ENCODE measurements at places on chromosomes 6 and 20.

GRCh38 chr6:139402876-139403386 lies 28.5 kb upstream of the CITED2 start:
- DNase-seq = peak; percentile 99

DNA sequence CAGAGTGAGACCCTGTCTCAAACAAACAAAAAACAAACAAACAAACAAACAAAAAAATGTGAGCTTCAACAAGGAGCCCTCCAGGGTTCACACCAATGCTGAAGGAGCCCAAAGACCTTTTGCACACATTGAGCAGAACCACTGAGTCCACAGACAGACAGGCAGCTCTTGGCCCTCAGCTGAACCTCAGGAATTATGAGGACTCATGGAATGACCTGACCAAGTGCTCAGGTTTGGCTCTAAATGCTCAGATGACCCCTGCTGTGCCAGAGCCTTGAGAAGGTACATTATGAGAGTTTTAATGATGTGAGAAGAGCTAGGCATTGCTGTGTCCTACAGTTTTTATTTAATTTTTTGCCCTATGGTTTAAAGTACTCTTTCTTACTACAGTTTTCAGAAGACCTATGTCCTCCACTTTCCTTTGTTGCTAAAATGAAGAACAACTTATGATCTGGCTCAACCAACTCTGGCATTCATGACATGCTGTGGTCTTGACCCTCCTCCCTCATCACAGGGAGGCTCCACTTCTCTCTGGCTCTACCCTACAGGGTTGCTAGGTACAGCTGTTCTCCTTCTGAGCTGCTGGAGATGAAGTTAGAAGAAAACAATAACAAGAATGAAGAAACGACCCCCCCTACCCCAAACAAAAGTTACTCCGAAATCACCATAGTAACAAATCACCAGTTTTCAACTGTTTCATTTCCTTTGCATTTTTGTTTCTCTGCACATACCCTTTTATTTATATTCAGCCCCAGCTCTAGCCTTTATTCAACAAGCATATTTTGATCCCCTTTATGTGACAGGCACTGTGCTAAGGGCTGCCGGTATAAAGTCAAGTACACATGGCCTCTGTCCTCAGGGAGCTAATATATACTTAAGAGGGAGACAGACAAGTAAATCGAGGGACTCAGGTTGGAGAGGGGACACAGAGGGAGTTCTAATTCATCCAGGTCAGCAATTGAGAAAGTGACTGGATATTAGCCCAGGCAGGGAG lies 128.7 kb upstream of the TRAF3IP2 start:
- no peak for DNase-seq

- no peak for DNase-seq
Observed at GRCh38 chr6:115720900-115721299, 339.8 kb downstream of the FRK start.

DNA sequence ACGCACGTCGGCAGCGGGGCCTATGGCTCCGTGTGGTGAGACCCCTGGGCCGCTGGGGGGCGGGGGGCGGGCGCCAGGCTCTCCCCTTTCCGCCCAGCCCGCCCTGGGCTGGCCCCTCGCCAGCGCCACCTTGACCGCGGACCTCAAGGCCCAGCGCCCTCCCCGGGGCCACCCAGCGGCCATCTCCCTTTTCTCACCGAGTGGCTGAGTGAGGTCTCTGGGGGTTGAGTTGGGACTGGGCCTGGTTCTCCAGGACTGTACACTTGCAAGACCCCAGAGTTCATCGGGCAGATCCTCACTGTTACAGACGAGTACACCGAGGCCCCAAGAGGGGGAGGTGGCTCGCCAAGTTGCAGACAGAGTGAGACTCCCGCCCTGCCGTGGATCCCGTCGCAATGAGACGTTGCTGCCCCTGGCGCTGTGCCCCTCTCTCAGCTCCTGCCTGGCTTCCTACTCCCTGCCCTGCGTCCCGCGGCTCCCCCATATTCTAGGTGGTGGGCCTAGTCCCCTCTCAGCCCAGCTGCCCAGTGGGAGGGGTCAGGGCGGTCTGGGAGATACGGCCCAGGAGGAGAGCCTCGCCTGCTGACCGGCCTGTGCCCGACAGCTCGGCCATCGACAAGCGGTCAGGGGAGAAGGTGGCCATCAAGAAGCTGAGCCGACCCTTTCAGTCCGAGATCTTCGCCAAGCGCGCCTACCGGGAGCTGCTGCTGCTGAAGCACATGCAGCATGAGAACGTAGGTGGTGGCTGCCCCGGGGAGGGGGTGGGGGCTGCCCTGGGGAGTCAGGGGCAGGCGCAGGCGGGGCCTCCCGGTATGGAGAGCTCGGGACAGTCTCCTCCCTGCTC lies 576 bp downstream of the MAPK13 start:
- no peak for DNase-seq

GRCh38 chr20:9491324-9491723 lies 23.1 kb upstream of the LAMP5 start:
- no peak for DNase-seq

GRCh38 chr20:24491041-24491756 lies 21.8 kb downstream of the SYNDIG1 start:
- no peak for DNase-seq

GRCh38 chr20:23652371-23652770 lies 14.6 kb upstream of the CST3 start:
- no peak for DNase-seq

DNA sequence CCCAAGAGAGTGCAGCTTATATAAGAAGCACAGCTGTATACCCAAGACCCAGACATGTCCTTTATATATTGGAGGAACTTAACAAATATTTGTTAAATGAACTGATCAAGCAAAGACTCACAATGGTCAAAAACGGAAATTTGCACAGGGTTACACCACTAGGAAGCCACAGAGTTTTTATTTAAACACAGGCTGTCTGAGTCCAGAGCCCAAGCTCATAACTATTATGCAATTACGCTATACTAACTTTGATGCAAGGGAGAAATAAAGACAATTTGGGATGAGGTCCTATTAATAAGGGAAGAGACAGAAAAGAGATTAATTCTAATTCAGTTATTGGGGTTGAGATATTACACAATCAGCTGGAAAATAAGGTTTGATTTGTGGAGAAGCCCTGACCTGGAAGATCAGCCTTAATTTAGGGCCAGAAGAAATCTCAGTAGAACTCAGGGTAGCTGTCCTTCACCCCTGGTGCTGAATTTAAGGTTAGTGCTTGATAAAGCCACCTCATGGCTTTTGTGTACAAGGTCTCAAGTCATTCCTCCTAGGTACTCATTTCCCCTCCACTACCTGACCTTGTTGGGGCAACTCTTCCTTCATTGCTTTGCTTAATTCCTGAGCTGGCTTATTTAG lies 10.5 kb upstream of the ZNF334 start:
- DNase-seq = no peak

DNA sequence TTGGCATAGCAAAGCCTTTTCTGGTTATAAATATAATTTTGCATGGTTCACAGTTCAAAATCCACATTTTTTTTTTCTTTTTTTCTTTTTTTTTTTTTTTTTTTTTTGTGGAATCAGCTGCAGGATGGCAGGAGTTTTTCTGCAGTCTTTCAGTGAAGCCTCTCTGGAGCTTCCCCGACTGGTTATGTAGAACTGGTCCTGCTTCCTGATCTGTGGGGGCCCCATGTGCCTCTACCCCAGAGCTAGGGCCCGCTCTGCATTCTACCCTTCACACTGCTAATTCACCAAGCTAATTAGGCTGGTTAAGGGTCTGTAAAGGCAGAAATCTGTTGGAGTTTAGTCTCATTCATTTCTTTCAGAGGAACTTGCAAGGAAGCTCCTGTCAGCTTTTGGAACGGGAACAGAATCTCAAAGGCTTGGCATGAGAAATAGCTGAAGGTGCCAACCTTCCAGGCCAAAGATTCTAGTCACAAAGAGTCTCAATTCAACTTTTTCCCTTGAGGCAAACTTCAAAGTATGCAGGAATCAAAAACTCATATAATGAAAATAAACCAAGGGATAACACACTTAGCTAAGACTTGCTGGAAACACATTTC lies 45.5 kb downstream of the HMGN3 start:
- DNase-seq = no peak

GRCh38 chr6:40755749-40756452 lies 168.7 kb upstream of the LRFN2 start:
- no peak for DNase-seq

GRCh38 chr20:37520419-37520955 lies 563 bp upstream of the NNAT start:
- DNase-seq = no peak

DNA sequence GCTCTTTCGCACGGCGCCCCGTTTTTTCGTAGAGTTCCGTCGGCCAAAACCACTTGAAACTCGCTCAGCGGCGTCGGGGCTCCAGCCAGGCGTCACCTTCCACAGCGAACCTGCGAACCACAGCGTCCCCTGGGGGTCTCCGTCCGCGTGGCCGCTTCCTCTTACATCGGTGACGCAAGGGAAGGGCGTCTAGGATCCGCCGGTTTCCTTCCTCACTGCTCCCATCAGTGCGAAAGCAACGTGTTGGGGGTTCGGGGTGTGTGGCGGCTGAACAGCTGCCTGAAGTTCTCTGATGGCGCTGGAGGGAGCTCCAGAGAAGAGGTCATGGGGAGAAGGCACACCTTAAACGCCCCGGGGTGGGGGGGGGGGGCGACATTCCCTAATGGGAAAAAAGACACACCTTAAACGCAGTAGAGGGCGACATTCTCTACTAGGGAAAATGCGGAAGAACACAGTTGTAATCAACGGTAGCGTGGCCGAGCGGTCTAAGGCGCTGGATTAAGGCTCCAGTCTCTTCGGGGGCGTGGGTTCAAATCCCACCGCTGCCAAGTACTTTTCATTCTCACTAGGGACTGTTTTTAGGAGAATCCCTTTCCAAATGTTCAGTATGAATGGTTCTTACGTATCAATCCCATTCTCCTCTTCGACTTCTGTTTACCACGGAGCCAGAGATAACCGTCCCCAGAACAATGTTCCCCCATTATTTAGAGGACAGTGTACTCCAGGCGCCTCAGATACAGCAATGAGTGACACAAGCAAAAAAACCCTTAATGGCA lies 16.4 kb downstream of the ZNF311 start:
- DNase-seq = peak; percentile 8

- no peak for DNase-seq
Observed at GRCh38 chr6:55490871-55491270, 88.1 kb downstream of the HMGCLL1 start.

- no peak for DNase-seq
Observed at GRCh38 chr20:41138475-41139226, 1.3 kb downstream of the PLCG1 start.

- DNase-seq = no peak
Observed at GRCh38 chr6:170080828-170081371, 210.0 kb downstream of the DLL1 start.

DNA sequence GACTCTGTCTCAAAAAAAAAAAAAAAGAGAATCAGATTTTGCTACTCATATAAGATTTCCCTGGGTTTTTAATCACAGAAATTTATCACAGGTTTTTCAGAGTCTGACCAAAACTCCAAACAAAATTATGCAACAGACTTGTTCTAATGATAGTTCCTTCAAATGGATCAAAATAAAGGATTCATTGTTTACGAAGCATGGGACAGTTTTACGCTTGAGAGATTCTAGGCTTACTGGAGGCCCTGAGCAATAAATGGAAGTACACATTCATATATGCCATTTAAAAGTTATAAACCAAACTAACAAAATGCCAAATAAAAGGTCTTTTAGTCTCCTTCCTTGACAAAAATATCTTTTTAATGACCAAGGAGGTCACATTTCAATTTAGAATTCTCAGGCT lies 245.1 kb upstream of the KCNQ5 start:
- no peak for DNase-seq

GRCh38 chr6:160420969-160421556 lies 72.9 kb downstream of the SLC22A3 start:
- no peak for DNase-seq

DNA sequence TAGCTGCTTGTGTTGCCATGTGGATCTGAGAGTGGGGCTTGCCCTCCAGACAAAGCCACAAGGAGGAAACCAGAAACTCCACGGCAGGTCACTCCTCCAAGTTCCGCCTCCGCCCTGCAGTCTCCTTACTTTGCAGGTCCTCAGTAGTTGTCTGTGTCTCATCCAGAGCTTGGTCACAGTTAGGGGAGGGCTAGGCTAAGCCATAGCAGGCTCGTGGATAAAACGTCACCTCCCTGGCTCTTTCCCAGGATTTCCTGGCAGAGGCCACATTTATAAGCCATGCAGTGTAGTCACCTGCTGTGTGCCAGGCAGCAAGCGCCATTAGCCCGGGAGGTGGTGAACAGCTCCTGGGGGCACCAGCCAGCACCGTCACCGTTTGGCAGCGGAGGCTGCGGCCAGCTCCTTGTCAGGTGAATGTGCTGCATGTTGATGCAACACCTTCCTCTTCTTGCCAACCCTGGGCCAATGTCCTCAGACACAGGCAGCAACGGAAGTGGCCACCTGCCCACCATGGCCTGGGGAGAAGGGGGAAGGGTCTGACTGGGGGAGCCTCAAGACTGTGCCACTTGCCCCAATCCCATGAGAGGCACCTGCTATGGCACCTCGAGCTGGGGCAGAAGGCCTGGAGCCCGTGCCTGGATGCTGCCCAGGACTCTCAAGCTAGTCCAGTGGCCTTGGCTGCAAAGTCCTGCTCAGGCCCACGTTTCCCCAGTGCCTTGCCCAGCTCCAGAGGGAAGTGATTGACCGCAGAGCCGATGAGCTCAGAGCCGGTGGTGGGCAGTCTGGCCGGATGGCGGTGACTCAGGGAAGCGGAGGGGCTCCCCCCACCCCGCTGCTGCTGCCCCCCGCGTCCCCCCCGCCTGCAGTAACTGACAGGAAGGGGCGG lies 39.0 kb upstream of the SLCO4A1 start:
- DNase-seq = peak; percentile 30

GRCh38 chr6:72733045-72733444 lies 111.2 kb downstream of the KCNQ5 start:
- DNase-seq = no peak

GRCh38 chr20:56579301-56579710 lies 46.3 kb downstream of the FAM209B start:
- no peak for DNase-seq

- DNase-seq = no peak
Observed at GRCh38 chr6:12608016-12608860, 108.3 kb upstream of the PHACTR1 start.

GRCh38 chr6:87473419-87473903 lies 687 bp downstream of the SLC35A1 start:
- DNase-seq = peak; percentile 7

- DNase-seq = no peak
Observed at GRCh38 chr6:137843211-137843610, 23.8 kb upstream of the TNFAIP3 start.

DNA sequence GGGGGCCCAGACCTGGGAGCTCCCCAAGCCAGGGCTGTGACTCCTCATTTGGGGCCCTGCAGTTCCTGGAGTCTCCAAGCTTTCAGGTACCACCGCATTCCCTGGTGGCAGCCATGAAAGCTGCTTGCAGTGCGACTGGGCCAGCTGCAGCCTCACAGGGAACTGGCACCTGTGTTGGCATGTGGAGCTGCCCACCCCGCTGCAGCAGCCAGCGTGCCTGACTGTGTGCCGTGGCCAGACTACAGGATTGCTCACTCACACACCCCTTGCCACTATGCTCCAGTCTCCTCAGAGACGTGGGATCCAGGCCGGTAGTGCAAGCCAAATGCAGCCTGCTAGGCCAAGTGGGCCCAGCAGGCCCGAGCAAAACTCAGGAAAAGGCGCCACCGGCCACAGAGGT lies 450.7 kb downstream of the COL12A1 start:
- no peak for DNase-seq

GRCh38 chr6:167397712-167398111 lies 72.8 kb downstream of the TTLL2 start:
- DNase-seq = no peak
